Right lobe of liver (tissue), 6 donors: ENCODE measurements at places on chromosomes 13 and 19. TPM values are rescaled to one million over a fixed set of nuclear protein-coding genes. Genes with fewer than 3 reads are reported as not detected.

The MTRF1 gene
- 6.0 TPM for total RNA-seq

The NLRP4 gene
- total RNA-seq: not detected

The LGALS14 gene
- not detected for total RNA-seq

The ATXN8OS gene
- not detected for total RNA-seq

The ADGRE3 gene
- not detected for total RNA-seq

DNA sequence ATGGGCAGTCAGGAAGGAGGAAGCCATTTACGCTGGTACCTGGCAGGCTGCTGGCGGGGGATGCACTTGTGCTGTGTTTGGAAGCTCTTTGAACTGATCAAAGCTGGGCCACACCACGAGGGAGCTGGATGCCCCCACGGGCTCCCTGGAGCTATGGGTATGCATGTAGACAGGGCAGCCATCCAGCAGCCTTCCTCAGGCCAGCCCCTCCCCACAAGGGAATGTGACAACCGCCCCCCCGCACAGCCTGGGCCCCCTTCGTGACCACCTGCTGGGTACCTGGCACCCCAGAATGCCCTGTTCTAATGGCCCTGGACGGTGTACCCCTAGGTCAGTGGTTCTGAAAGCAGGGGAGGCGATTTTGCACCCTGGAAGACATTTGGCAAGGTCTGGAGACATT lies 42.5 kb upstream of the C19orf12 start:
- no peak overlapping the region for H3K4me3 ChIP-seq
- H3K36me3 ChIP-seq: no peaks in the 10 kb centered on the region
- H3K4me1 ChIP-seq: no peaks in the 10 kb centered on the region
- no peak for DNase-seq
- H3K27ac ChIP-seq: no peak overlapping the region
- no peaks in the 10 kb centered on the region for H3K27me3 ChIP-seq

- no peak overlapping the region for H3K4me3 ChIP-seq
- H3K36me3 ChIP-seq: no peaks in the 10 kb centered on the region
- DNase-seq: no peak
- H3K27ac ChIP-seq: no peak overlapping the region
Measured at GRCh38 chr13:43937839-43938238, 58.1 kb downstream of the LACC1 start.

DNA sequence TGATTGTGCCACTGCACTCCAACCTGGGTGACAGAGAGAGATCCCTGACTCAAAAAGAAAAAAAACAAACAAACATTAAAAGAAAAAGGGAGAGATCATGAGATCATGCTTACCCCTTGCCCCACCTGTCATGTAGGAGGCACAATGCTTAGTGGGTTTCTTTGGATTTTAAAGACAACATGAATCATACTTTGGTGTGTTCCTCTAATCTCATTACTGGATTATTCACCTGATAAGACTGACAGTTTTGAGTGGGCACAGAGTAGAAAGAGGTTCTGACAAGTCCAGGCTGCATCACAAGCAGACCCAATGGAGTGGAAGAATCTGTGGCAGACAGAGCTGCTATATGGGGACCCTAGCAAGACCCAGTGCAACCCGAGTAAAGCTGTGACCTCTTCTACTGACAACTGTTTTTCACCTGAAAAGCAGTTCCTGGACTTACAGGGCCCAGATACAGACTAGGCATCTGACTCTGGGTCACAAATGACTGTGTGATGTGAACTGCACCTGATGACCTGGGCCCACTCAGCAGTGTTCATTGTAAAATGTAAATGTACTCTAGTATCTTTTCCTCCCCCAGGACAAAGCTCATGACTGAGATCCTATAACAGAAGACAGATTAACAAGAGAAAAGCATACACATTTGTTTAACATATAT lies 28.9 kb upstream of the USP12 start:
- H3K4me1 ChIP-seq: no peaks in the 10 kb centered on the region
- no peaks in the 10 kb centered on the region for H3K36me3 ChIP-seq
- no peaks in the 10 kb centered on the region for H3K27me3 ChIP-seq
- H3K27ac ChIP-seq: no peak overlapping the region

DNA sequence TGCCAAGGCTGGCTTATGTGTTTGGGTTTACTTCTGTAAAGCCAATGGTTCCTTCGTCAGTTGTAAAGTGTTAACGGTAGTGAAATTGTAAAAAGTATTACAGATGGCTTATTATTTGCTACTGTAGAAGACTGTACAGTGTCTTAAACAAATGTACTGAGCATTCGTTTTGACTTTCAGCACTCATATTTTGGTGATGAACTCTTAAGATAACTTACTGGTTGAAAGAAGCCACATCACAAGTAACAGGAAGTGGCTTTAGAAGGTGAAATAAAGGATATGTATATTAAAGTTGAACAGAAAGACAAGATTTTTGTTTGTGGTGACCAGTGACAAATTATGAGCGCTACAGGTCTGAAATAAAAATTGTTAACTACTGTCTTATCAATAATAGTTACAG lies 64.2 kb downstream of the URI1 start:
- no peak overlapping the region for H3K4me3 ChIP-seq
- H3K4me1 ChIP-seq: no peaks in the 10 kb centered on the region
- DNase-seq: no peak
- H3K27me3 ChIP-seq: no peaks in the 10 kb centered on the region
- H3K27ac ChIP-seq: no peak overlapping the region

GRCh38 chr13:21074546-21074945 lies 13.2 kb upstream of the LATS2 start:
- no peak overlapping the region for H3K4me3 ChIP-seq
- DNase-seq: no peak
- no peak overlapping the region for H3K27ac ChIP-seq
- H3K27me3 ChIP-seq: no peaks in the 10 kb centered on the region
- peaks cover 5% of the 10 kb centered on the region for H3K4me1 ChIP-seq

DNA sequence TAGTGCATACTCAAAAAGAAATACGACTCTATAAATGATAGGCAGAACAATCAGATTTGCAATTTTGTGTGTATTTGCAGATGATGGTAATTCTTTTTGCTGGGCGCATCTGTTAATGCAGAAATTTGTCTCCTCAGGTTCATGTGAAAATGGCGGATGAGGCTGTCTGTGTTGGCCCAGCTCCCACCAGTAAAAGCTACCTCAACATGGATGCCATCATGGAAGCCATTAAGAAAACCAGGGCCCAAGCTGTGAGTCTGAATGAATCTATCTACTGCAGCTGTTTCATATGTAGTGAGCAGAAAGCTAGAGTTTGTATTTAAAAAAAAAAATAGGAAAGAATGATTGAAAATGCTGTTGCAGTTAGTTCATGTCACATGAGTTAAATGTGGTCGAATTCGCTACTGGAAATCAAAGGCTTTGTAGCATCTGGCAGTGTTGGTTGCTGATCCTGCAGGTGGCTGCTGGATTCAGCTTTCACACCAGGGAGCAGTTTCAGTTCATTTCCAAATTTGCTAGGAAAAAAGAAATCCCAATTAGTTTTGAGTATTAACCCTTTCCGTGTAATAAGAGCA lies 66.0 kb downstream of the PCCA start:
- peaks cover 6% of the 10 kb centered on the region for H3K36me3 ChIP-seq
- H3K4me1 ChIP-seq: no peaks in the 10 kb centered on the region
- no peak for DNase-seq
- H3K4me3 ChIP-seq: no peak overlapping the region
- no peak overlapping the region for H3K27ac ChIP-seq

DNA sequence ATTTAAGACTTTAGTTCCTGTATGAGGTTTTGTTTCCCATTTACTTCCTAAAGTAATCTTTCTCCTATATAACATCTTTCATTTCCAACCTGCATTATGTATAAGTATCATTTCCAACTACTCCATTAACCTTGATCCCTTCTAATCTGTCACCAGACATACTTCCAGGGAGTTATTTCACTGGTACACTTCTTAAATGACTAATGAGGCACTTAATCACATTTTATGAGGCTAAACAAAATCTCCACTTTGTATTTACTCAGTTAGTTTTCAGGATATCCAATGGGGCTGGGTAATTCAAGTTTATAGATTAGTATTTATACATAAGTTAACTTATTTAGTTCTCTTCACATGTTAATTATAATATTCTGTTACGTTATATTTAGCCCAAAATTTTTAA lies 634.7 kb downstream of the PCDH17 start:
- H3K27me3 ChIP-seq: no peaks in the 10 kb centered on the region
- no peaks in the 10 kb centered on the region for H3K36me3 ChIP-seq
- H3K4me1 ChIP-seq: no peaks in the 10 kb centered on the region
- no peak for DNase-seq
- no peak overlapping the region for H3K27ac ChIP-seq

- H3K27me3 ChIP-seq: no peaks in the 10 kb centered on the region
- H3K4me3 ChIP-seq: no peak within 1 kb of the TSS
- no peaks in the 10 kb centered on the region for H3K4me1 ChIP-seq
- no peaks in the 10 kb centered on the region for H3K36me3 ChIP-seq
Measured at GRCh38 chr19:35704218-35704617, at the start of gene ZBTB32. Gene ZBTB32, plus strand, starts transcription at chr19:35704558. Its CDS starts 10,069 bp downstream, at chr19:35714627.

- no peaks in the 10 kb centered on the region for H3K27me3 ChIP-seq
- no peak for DNase-seq
- no peak overlapping the region for H3K4me3 ChIP-seq
- no peak overlapping the region for H3K27ac ChIP-seq
- no peaks in the 10 kb centered on the region for H3K36me3 ChIP-seq
Measured at GRCh38 chr19:28330831-28331230, 882.1 kb downstream of the UQCRFS1 start.

- H3K36me3 ChIP-seq: no peaks in the 10 kb centered on the region
- no peaks in the 10 kb centered on the region for H3K27me3 ChIP-seq
- H3K4me1 ChIP-seq: no peaks in the 10 kb centered on the region
- no peak for DNase-seq
- H3K27ac ChIP-seq: no peak overlapping the region
- H3K4me3 ChIP-seq: no peak overlapping the region
Measured at GRCh38 chr13:50422181-50423148, 407.2 kb downstream of the KCNRG start.

DNA sequence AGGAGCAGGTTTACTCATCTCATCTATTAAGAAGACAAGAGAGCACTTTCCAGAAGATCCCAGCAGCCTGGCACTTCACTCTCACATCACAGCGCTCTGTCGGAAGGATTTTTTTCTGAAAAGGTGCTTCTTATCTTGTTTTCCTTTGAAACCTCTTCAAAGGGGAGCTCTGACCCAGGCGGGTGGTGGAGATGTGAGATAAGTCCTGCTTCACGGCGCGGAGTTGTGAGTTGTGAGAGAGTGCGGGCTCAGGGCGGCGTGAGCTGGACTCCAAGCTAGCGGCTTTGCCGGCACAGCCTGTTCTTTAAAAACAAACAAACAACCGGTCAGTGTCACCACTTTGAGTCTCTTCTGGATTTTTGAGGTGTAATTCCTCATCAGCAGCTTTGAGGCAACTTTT lies 169.0 kb upstream of the ARGLU1 start:
- DNase-seq: no peak
- H3K4me1 ChIP-seq: no peaks in the 10 kb centered on the region
- no peak overlapping the region for H3K4me3 ChIP-seq

DNA sequence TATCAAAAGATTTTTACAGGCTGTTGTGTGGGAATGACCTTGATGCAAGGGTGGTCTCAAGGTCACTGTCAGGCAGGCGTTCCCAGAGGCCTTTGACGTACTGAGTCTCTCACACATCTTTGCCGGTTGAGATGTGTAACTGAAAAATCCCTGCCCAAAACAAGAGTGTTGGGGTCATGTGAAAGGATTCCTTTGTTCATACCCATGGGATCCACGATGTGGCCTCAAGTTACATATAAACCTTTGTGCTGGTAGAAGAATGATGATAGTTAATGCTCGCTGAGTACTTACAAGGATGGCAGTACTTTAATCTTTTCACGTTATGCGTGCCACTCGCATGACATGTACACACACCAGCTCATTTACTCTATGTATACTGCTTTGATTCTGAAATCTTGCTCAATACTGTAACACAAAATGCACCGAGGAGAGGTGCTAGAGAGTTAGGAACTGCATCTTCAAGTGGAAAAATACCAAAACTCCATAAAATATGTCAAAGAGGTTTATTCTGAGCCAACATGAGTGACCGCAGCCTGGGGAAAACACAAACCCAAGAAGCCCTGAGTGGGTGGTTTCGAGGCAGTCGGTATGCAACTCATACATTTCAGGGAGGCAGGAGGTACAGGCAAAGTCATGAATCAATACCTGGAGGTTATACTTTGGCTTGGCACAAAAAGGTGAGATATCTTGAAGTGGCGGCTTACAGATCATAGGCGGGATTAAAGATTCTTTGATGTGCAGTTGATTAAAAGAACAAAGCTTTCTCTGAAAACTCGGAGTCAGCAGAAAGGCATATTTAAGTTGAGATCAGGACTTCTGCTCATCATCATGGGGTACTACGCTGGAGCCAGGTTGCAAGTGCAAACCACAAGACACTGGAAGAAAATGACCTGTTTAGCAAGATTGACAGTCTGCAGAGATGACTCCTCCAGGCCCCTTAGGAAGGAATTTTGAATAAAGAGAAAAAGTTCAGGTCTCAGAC lies 87.4 kb upstream of the ARHGEF7 start:
- no peaks in the 10 kb centered on the region for H3K4me1 ChIP-seq
- DNase-seq: no peak
- H3K36me3 ChIP-seq: no peaks in the 10 kb centered on the region

GRCh38 chr13:39676315-39676876 lies 20.9 kb downstream of the COG6 start:
- no peak for DNase-seq
- no peaks in the 10 kb centered on the region for H3K27me3 ChIP-seq
- H3K27ac ChIP-seq: no peak overlapping the region
- no peaks in the 10 kb centered on the region for H3K36me3 ChIP-seq

DNA sequence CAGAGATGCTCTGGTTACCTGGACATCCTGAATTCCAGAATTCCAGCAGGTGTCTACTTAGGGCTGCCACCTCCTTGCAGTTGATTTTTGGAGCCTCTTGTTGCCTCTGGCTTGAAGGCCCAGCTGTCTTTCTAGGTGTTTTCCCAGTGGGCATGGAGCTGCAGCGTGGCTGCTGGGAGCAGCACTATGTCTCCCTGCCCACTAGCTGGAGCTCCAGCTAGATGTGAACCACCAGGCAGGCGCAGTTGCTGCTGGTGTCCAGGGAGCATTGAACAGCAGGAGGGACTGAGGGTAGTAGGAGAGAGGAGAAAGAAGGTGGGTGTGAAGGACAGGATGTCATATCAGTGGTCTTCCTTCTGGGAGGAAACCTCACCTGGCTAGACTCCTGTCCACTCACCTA lies 9.9 kb upstream of the SELENOW start:
- H3K27ac ChIP-seq: no peak overlapping the region
- no peak overlapping the region for H3K4me3 ChIP-seq
- no peak for DNase-seq
- no peaks in the 10 kb centered on the region for H3K36me3 ChIP-seq
- no peaks in the 10 kb centered on the region for H3K4me1 ChIP-seq

DNA sequence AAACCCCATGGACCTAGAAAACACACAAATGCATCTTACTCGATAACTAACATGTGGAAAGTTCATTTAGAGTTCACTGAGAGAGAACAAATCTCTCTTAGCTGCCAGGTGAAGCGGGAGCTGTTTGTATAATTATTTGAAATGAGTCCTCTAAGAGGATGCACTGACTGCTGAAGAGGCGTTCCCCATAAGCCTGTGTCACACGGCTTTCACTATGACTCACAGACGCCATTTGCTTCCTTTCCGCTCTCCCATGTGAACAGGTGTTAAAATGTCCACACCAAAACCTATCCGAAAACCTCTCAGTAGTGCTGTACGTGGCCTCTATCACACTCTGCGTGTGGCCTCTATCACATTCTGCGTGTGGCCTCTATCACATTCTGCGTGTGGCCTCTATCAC lies 101.8 kb downstream of the SOX1 start:
- H3K27me3 ChIP-seq: no peaks in the 10 kb centered on the region
- no peak overlapping the region for H3K27ac ChIP-seq
- H3K4me1 ChIP-seq: no peaks in the 10 kb centered on the region
- H3K36me3 ChIP-seq: no peaks in the 10 kb centered on the region
